T47D (cell line): ENCODE measurements at places on chromosomes 3 and 15.

GRCh38 chr3:145971186-145971585 is 189.8 kb downstream of the PLOD2 start:
- no peak for DNase-seq

DNA sequence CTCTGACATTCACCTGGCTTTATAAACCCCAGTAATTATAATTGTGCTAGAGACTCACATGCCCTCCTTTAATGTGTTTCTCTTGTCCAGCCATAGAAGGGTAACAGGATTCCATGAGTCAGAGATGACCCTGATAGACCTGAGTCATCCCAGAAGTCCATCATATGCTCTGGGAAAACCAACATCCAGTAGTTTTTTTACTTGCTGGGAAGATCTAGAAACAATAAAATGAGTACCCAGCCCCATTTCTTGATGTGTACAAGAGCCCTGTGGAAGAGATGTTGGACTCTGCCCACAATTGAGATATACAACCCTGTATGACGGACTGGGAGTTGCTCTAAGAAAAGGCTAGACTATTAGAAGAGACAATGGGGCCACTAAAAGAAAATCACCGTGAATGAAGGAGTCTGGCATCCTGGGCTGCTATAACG is 22.4 kb upstream of the THUMPD3 start:
- no peak for DNase-seq

GRCh38 chr15:99732751-99733267 is 428 bp downstream of the LYSMD4 start:
- no peak for DNase-seq

DNA sequence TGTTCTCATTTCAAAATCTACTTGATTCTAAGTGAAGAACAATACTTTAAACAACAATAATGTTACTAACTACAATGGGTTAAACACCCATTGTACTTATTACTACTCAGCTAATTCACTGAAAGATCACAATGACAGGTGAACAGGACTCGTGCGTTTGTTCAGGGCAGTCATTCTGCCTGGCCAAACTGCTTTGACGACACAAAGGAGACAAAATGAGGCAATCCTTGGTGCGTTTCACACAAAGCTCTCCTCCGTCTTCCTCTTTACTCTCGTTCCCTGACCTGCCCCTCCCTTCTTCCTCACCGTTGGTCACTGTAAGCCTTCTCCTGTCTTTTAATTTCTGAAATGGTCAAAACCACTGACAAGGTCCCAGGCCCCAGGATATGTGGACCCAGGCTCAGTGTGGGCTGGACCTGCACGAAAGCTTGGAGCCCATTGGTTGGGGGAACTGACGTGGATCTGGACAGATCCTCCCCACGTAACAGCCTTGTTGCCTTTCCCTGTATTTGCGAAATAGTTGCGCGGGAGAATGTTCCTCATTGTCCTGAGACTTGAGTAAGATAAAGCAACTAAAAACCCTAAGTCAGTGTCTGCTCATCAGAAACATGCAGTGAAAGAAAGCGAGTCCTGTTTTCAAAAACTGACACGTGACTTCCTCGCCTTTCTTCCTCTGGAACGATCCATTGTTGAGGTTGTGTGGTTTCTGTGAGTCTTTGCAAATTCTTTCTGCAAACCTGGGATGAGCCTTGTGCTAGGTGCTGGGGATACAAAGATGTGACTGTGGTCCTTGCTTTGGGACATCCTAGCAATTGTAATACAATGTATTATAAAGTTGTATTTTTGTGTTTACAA is 147.1 kb upstream of the RGMA start:
- peak; percentile 55 for DNase-seq

DNA sequence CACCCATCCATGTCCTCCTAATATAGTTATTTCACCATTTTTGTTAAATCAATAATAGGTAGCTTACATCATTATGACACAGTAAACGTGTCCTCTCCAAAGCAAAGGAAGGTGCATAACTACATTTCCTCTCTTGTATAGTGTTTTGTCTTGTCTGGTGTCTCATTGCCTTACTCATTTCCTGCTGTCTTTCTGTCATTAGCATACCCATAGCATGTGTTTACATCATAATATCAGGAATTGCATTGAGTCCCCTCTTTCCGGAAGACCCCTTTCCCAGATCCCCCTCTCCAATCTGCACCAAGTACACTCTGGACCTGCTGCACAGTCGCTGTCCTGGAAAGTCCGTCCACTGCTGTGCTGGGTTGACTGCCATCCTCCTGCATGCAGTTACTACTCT is 47.9 kb downstream of the SOX14 start:
- no peak for DNase-seq

- DNase-seq: no peak
Measured at GRCh38 chr3:5197470-5198312, 10.2 kb downstream of the EDEM1 start.

DNA sequence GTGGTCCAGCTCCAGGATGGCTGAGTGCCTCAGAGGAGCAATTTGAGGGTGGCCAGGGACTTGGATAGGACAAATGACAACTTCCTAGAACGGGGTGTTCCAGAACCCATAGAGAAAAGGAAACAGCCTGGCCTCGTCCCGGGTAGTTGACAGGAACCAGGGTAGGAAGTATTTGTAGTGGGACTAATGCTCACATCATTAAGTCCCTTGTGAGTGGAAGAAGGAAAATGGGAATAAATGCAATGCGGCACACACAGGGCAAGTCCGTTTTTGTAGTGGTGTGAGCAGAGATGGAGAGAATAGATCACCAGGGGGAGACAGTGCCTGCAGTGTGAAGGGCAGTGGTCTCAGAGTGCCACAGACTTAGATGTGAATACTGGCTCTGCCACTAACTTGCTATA is 19.6 kb downstream of the TIMP4 start:
- DNase-seq: no peak

DNA sequence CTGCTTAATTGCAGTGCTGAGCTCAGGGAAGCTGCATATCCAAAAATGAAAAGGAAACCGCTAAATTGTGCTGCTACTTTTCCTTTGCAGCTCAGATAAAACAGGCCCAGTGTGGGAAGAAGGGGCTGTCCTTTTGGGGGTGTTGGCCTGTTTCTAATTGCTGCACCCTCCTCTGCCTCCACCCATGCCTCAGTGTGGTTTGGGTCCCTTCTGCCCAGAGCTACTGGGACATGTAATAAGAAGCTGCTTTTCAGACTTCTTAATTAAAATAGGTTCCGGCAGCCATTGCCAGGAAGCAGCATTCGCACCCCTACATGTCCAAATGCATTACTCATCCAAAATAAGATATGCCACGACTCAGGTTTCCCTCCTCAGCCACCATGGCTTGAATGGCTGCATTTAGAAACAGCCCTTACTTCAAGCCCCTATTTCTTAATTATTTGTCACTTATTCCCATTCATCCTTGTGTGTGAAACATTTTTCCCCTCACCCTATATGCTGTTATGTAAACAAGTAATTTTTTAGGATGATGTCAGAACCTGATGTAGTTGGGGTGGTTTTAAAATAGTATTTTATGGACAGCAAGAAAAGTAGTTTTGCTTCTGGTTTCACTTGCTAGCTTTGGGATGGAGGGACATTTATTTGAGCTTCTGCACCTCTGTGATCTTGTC is 235.9 kb upstream of the CTDSPL start:
- DNase-seq: no peak

- DNase-seq: no peak
Measured at GRCh38 chr15:35206060-35206675, 121.1 kb upstream of the NANOGP8 start.

GRCh38 chr3:124261306-124261705 is 269.4 kb upstream of the ROPN1 start:
- no peak for DNase-seq

DNA sequence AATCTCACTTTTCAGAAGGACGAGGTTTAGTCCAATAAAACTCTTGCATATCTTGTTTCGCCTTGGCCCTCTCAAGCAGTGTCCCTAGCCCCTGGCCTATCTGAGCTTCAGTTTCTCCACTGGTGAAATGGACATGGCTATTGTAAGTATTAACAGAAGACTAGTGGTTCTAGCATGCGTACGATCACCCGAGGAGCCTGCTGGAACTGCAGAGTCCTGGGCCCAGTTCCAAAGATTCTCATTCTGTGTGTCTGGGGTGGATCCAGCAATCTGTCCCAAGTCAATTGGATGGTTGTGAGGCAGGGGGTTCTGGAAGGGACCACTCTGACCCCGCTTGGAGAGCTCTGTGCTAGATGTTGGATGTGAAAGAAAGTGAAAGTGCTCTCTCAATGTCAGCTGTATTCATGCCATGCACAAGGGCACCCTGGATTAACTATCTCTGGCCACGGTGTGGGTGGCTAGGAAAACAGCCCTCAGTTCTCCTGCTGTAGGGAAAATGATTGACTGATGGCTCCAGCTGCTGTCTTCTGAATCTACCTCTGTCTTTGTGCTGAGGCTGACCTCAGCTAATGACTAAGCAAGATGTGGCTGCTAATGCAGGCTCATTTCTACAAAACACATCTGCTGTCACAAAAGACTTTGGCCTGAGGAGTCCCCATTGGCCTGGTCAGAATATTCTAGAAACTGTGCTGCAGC is 1.9 kb upstream of the PLA1A start:
- DNase-seq: no peak

DNA sequence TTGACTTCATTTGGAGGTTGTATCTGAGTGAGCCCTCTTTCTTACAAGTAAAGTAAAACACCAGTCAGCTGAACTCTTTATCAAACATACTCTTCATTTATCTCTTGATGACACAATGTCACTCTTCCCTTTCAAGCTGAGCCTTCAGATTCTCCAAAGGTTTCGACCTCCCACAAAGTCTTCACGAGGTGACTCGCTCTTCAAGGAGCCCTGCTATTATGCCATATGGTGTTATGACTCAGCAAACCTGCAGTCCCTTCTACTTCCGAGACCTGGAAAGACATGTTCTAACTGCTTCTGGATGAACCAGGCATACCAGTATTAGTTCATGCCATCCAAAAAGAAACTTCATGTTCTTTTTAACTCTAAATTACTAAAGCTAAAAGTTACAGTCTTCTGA is 23.1 kb downstream of the AADAC start:
- DNase-seq: peak; percentile 82

- DNase-seq: no peak
Measured at GRCh38 chr15:79088426-79089205, 2.0 kb downstream of the RASGRF1 start.

- DNase-seq: no peak
Measured at GRCh38 chr3:48989126-48989795, 780 bp upstream of the P4HTM start.

GRCh38 chr3:1216856-1217255 is 124.0 kb downstream of the CNTN6 start:
- DNase-seq: no peak

GRCh38 chr3:184154885-184155643 is at the start of gene DVL3:
Gene DVL3 (plus strand): TSS chr3:184155377. CDS start chr3:184155636, 259 bp downstream.
- DNase-seq: peak; percentile 85

DNA sequence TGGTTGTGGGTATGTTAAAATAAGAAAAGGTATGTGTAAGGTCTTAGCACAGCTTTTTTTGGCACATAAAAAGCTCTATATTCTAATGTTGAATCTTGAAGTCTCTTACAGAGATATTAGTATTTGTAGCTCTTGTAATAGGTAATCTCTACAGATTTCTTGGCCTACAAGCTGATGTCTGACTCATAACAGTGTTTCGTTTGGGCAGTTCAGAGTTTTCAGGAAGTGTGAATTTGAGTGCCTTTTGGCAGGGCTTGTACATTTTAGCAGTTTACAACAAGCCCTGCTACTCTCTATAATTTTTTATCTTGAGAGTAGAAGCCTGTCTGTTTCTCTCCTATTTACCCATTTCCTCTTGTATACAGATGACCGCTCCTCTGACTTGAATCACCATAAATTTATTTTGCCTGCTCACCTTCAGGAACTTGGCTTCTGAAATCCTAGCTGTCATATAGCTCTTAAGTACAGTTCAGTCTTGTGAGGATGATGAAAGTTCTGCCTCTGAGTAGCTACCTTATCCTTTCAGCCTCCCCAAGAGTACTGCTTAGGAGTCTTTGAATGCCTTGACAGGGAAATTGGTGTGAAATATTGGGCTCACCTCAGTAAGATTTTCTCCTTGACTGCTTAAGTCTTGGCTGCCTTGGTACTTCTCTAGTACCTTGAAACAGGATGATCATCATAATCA is 419.9 kb upstream of the RARB start:
- no peak for DNase-seq

DNA sequence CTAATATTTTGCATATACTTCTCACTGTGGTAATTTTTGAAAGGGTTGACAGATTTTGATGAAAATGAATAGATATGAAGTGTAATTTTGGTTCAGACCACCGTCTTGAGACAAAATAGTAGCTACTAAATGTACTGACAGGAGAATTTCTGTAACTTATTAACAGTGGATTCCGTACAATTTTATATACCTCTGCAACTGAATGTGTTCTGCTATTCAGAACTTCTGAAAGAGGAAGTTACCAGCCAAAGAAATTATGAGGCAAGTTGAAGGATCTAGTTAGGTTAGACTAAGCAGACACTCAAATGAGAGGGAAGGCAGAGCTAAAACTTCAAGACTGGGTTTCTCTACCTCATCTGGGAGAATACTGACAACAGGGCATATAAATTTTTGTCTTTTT is 29.4 kb downstream of the GAP43 start:
- DNase-seq: no peak

GRCh38 chr3:136772709-136773108 is 20.5 kb upstream of the STAG1 start:
- no peak for DNase-seq

DNA sequence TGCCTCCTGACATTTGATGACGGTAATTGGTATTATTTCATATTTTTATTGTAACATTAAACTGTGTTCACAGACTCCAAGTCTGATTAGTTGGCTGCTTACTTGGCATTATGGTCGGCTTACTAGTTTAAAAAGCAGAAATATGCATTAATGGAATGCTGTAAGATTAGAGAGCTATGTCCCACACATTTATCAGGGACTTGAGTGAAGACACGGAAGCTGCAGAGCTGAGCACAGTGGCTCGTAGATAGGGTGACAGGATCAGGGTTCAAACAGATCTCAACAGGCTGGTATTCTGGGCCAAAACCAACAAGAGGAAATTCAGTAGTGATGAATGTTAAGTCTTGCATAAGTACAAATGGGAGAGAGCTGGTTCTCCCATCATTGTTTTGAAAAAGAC is 113.8 kb downstream of the ADAMTSL3 start:
- DNase-seq: no peak

DNA sequence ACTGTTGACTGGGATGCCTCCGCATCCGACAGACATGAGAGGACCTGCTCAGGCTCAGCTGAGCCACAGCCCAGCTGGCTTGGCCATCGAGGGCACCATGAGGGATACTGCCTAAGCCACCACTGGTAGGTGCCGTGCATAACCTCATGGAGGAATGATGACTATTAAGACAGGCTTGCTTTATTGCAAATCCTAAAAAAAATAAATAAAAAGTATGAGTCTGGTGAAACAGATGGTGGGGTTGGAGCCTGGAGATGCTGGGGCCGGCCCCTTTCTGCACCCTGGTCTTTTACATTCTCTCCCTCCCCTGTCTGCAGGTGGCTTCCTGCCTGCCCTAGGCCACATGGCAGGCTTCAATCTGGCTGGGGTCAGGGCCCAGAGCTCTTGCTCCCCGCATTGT is 24.0 kb upstream of the RAD18 start:
- no peak for DNase-seq

DNA sequence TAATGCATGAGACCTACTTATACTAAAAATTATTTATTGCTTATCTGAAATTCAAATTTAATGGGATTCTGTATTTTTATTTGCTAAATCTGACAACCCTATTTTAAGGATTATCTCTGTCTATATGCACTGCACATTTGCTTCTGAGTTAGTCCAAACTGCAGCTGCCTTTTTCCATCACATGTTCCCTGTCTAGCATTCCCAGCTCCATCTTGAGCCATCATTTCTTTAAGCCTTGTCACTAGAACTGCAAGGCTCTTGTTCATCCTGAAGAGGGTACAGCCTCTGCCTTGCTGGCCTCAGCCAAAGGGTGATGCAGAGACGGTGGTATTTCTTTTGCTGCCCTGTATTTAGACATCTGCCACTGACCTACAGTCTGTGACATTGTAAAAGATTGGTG is 125.8 kb upstream of the STT3B start:
- no peak for DNase-seq
